Activated T-cell treated with anti-CD3 and anti-CD28 coated beads, Interleukin-2, amount 50 U/mL, for 72 hours (primary cell): ENCODE measurements at places on chromosomes 7 and 10. TPM values are rescaled to one million over a fixed set of nuclear protein-coding genes. Genes with fewer than 3 reads are reported as not detected.

The MRLN gene
- total RNA-seq = not detected

The SEC31B gene
- 76.5 TPM for total RNA-seq

The CYP2C18 gene
- 3.0 TPM for total RNA-seq

The SEMA3E gene
- not detected for total RNA-seq

The CALCR gene
- total RNA-seq = not detected

The OR13A1 gene
- total RNA-seq = not detected
